ENCODE measurements at places on chromosomes 6 and 20.

GRCh38 chr20:42754706-42755105, 435.0 kb downstream of the PTPRT start:
- no peak for DNase-seq

DNA sequence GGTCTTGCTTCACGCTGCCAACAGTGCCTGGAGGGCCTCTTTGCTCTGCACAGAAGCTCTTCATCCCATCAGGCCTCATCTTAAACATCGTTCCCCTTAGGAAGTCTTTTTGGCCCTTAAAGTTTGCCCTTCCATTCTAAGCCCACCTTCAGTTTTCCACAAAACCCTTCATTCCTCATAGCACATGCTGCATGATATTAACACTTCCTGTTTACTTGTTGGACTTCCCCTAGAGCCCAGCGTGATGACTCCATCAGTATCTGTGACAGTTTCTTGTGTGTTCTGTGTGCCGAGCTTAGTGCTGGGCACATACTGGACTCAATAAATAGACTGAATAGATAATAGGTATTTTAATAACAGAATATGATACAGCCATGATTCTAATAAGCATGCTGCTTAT, 2.2 kb downstream of the NT5DC1 start:
- DNase-seq, result no peak

- no peak for DNase-seq
Observed at GRCh38 chr6:32799168-32799567, 17.6 kb downstream of the HLA-DOB start.

- no peak for DNase-seq
Observed at GRCh38 chr20:46359233-46359751, 47.1 kb downstream of the ELMO2 start.

DNA sequence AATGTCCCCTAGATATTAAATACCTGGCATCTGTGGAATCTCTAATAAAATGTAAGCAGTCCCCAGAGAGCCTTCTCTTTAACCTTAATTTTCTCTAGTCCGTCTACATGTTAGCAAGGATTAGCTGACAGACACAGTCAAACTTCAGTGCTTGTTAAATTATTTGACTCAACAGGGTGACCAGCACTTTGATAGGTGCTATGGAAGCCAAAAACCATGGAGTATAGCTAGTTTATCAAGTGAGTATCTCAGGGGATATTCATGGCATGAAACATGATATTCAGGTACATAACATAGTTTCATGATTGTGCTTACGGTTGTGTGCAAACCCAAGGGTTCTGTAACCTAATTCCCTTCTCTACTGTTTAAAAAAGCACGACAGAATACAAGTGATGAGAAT, 3.9 kb downstream of the RHAG start:
- DNase-seq, result no peak

- no peak for DNase-seq
Observed at GRCh38 chr20:44650771-44651433, 597 bp downstream of the ADA start.

GRCh38 chr6:9704989-9705388, 709.9 kb downstream of the TFAP2A start:
- DNase-seq, result no peak

- DNase-seq, result peak; percentile 93
Observed at GRCh38 chr20:49608752-49609670, 41.1 kb upstream of the PTGIS start.

GRCh38 chr20:61253640-61254511, 1.8 kb downstream of the CDH4 start:
- DNase-seq, result peak; percentile 45

DNA sequence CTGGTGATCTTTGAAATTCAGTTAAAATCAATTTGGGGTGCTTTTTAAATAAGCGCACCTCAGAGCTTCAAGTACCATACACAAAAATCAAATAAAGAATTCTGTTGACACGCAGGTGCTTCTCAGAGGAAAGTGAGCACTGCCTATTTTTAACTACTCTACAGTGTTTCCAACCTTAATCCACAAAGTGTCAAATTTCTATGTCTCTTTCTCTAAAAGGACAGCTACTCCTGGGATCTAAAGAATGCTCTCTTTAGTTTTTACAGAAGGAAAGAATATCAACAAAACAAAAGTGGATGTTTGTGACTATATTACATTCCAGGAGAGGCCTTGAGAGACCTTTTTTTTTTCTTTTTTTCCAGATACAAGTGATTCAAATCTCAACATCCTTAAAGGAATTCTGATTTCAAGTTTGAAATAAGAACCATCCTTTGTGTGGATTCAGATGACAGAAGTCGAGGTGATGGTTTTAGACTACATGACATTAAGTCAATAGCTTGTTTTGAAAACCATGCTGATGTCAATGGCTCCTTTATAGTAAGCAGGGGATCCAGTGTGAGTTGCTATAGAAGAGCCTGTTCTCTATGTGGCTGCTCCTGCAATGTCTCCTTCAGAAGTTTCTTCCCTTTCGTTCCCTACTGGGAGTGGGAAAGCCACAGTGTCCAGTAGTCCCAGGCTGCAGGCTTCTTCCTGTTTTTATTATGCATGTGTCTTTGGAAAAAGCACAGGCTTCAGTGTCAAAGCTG, 67.2 kb upstream of the DEFB112 start:
- no peak for DNase-seq

DNA sequence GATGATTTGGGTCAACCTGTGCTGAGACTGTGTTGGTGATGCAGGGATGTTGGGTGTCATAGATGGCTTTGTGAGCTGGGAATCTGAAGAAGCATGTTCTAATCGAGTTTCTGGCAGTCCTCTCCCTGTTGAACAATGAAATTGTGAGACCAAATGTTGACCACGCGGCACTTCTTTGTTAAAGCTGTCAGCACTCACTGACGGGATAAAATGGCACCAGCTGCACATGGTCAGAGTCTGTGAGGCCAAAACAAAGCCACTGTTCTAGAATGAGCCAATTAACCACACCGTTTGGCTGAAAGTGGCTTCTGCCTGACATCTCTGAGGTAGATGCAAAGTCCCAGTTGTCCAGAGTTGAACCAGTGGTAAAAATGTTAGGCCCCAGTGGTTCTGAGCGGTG, 562.2 kb downstream of the KIF16B start:
- DNase-seq, result no peak

- DNase-seq, result no peak
Observed at GRCh38 chr6:111718990-111719389, 113.3 kb upstream of the TRAF3IP2 start.

- DNase-seq, result no peak
Observed at GRCh38 chr20:1810926-1811620, 84.1 kb upstream of the SIRPA start.

GRCh38 chr20:33684533-33685327, 1.5 kb downstream of the E2F1 start:
- DNase-seq, result no peak

DNA sequence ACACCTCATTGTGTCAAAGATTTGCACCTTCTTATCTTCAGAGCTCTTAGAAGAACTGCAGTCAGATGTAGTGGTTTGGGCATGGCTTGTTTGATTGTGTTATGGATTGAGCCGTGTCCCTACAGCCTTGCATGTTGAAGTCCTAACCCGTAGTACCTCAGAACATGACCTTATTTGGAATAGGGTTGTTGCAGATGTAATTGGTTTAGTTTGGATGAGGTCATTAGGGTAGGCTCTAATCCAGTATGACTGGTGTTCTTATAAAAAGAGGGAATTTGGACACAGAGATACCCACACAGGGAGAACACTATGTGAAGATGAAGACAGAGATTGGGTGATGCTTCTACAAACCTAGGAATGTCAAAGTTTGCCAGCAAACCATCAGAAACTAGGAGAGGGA, 35.4 kb upstream of the PHACTR2 start:
- DNase-seq, result no peak

- no peak for DNase-seq
Observed at GRCh38 chr6:75493400-75494064, at the start of gene FILIP1. Gene FILIP1, minus strand, starts transcription at chr6:75493800. Its CDS starts 78,828 bp downstream, at chr6:75414972.

GRCh38 chr6:113141901-113142300, 715.2 kb upstream of the MARCKS start:
- DNase-seq, result no peak

DNA sequence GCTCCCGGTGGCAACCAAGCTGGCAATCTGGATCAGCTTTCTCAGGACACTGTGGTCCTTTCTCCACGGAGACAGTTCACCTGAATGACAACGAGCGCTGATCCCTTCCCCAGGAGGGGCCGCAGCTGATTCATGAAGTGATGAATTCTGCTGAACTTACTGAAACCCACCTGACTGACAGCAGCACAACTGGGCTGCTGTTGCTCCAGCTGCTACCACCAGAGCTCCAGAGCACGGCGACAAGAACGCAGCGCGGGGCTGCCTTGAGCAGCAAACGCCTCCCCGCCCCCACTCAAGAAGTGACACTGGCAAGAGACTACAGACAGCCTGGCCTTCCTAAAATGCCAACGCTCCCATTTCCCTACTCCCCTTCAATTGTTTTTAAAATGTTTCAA, 10.0 kb downstream of the PXDC1 start:
- DNase-seq, result no peak

- peak; percentile 69 for DNase-seq
Observed at GRCh38 chr6:10403385-10404106, 11.3 kb downstream of the TFAP2A start.

DNA sequence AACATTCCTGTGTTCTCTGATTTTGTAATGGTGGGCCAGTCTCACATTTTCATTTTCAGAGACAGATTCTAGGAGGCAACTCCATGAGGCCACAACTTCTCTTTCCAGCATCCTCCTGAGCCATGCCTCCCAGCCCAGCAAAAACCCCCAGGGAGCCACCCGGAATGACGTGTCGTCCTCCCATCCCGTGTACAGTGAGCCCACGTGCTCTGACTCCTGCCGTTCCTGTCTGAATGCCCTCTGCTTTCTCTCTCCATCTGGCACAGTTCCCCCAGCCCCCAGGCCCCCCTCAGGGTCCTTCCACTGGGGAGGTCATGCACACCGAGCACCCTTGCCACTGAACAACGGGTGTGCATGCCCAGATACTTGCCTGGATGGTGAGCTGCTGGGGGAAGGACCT, 38.0 kb downstream of the C20orf203 start:
- no peak for DNase-seq

DNA sequence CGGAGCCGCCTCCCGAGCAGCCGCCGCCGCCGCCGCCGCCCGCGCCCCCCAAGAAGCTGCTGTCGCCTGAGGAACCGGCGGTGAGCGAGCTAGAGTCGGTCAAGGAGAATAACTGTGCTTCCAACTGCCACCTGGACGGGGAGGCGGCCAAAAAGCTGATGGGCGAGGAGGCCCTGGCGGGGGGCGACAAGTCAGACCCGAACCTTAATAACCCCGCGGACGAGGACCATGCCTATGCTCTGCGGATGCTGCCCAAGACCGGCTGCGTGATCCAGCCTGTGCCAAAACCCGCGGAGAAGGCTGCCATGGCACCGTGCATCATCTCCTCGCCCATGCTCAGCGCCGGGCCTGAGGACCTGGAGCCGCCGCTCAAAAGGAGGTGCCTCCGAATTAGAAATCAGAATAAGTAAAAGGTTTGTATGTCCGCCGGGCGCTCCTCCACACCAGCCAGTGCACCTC, 145.2 kb downstream of the SOBP start:
- DNase-seq, result no peak

- no peak for DNase-seq
Observed at GRCh38 chr6:21594416-21595281, 1.1 kb downstream of the SOX4 start.

DNA sequence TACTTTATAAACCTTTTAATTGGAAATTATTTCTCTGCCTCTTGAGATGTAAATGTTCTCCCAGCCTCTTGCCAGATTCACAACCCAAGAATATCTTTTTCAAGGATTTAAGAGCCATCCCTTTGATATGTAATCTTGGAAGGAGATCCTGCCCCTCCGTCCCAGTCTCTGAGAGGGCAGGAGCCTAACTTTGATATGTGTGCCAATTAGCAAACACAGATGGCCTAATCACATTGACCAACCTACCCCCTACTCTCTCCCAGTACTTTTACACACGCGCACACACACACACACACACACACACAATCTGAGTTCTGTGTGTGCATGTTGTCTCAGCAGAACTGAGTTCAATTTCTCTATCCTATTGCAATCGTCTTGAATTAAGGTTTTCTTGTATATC, 623.8 kb downstream of the PHF3 start:
- DNase-seq, result no peak
